Activated CD4-positive, alpha-beta memory T cell treated with anti-CD3 and anti-CD28 coated beads for 36 hours (primary cell): ENCODE measurements at places on chromosomes 7 and 10. TPM values are rescaled to one million over a fixed set of nuclear protein-coding genes. Genes with fewer than 3 reads are reported as not detected.

GRCh38 chr10:52864201-52865106 lies 91.9 kb upstream of the MBL2 start:
- no peak overlapping the region for H3K27ac ChIP-seq
- H3K4me1 ChIP-seq = no peaks in the 10 kb centered on the region

- no peaks in the 10 kb centered on the region for H3K27me3 ChIP-seq
- no peak overlapping the region for H3K4me3 ChIP-seq
- no peaks in the 10 kb centered on the region for H3K36me3 ChIP-seq
- DNase-seq = no peak
- no peak overlapping the region for H3K27ac ChIP-seq
Observed at GRCh38 chr7:100983451-100984187, 14.3 kb downstream of the MUC12 start.

Gene MYOZ1
- not detected for total RNA-seq

DNA sequence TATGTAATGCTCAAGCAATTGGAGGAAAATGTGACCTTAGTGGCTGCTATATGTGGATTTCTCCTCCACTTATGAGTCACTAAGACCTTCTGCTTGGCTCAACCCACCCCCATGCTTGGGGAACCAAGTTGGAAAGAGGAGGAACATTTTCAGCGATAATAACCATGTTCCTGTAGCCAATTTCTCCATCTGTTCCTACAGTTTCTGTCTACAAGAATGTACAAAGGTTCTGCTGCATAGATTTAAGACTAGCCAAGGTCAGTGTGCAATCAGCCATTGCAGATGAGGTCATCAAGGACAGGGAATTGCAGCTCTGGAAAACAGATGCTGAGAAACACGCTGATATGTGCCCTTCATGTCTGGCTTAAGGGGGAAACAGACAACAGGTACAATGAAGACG lies 5.6 kb upstream of the NRCAM start:
- DNase-seq = no peak
- no peak overlapping the region for H3K4me3 ChIP-seq
- no peaks in the 10 kb centered on the region for H3K36me3 ChIP-seq
- no peak overlapping the region for H3K27ac ChIP-seq
- peaks cover 13% of the 10 kb centered on the region for H3K4me1 ChIP-seq
- H3K27me3 ChIP-seq = peaks cover 30% of the 10 kb centered on the region

Gene ACSM6
- not detected for total RNA-seq

- H3K27ac ChIP-seq = no peak overlapping the region
- H3K4me3 ChIP-seq = no peak overlapping the region
Observed at GRCh38 chr10:126070476-126071215, 174.3 kb downstream of the FANK1 start.

Gene OR6B1
- total RNA-seq = not detected

Gene GPR26
- total RNA-seq = not detected

Gene GIMAP6
- 30.2 TPM for total RNA-seq

GRCh38 chr7:77935652-77936348 lies 137.2 kb downstream of the PHTF2 start:
- H3K4me1 ChIP-seq = peaks cover 10% of the 10 kb centered on the region
- H3K4me3 ChIP-seq = no peak overlapping the region
- DNase-seq = no peak
- no peaks in the 10 kb centered on the region for H3K27me3 ChIP-seq

Gene CALCR
- not detected for total RNA-seq

GRCh38 chr7:521221-522070 lies 1.8 kb upstream of the PDGFA start:
- DNase-seq = no peak
- H3K4me1 ChIP-seq = peaks cover 12% of the 10 kb centered on the region
- H3K27ac ChIP-seq = no peak overlapping the region
- peaks cover 31% of the 10 kb centered on the region for H3K27me3 ChIP-seq

GRCh38 chr10:116664631-116665030 lies 43.9 kb downstream of the PNLIPRP2 start:
- no peak overlapping the region for H3K27ac ChIP-seq
- H3K4me3 ChIP-seq = no peak overlapping the region
- no peak for DNase-seq
- no peaks in the 10 kb centered on the region for H3K4me1 ChIP-seq
- H3K27me3 ChIP-seq = peaks cover 27% of the 10 kb centered on the region
